Tibial artery (tissue), 4 donors: ENCODE measurements at places on chromosomes 16 and 17.

DNA sequence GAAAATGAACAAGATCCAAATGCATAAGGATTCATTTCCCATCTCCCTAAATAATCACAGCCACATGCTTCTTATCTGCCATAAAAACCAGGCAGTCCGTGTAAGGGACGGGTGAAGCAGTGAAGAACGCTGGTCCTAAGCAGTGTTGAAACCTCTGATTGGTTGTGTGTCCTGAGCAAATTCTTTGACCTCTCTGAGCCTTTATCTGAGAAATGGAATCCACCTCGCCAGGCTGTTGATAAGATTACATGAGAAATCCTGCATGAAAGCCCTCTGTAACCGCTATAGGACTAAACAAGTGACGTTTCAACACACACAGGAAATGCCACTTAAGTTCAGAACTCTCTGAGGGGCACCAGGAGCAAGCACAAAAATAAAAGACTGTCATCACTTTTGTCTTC lies 26.8 kb downstream of the GAS7 start:
- no peak for DNase-seq

DNA sequence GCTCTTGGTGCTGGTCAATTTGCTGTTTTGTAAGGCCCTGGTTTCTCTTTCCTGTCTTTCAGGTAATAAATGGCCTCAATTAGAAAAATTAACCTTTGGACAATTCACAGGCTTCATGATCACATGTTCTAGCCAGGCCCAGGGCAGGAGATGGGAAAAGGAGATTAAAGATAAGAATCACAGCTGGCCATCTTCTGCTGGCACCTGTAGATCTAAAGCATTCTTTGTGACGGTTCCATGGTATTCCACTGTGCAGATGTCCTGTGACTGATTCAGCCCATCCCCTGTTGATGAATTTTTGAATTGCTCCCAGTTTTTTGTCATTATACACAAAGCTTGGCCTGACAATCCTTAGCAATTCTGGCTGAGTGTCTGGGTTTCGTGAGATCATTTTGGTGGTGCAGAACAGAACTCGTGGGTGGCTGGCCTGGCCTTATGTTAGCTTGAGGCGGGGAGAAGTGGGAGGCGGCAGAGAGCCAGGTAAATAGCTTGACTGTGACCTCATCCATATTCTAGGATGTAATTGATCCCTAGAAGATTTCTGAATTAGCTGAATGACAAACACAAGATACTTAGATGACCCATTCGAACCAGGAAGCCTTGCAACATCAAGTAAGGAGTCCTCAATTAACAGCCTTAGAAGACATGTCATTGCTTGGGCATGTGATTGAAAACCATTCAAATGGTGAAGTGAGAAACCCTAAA lies 14.1 kb downstream of the TMC5 start:
- DNase-seq = no peak

- no peak for DNase-seq
Measured at GRCh38 chr17:59800530-59800942, 92.2 kb downstream of the TUBD1 start.

- no peak for DNase-seq
Measured at GRCh38 chr17:67386965-67387551, 10.0 kb downstream of the PITPNC1 start.

GRCh38 chr17:59504821-59505220 lies 60.6 kb upstream of the DHX40 start:
- DNase-seq = no peak

DNA sequence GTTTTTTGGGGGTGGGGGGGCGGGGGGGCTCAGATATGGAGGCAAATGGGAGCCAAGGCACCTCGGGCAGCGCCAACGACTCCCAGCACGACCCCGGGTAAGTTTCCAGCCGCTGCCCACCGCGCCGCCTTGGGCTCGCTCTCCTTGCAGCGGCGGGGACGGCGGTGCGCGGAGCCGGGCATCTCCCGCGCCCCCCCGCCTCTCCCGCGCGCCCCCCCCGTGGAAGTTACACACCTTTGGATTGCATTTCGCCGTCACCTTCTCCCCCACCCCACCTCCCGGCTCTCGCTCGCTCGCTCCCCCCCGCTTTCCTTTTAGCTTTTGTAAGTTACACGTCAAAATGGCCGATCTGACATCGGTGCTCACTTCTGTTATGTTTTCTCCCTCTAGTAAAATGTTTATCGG lies 387 bp downstream of the MSI2 start:
- no peak for DNase-seq

DNA sequence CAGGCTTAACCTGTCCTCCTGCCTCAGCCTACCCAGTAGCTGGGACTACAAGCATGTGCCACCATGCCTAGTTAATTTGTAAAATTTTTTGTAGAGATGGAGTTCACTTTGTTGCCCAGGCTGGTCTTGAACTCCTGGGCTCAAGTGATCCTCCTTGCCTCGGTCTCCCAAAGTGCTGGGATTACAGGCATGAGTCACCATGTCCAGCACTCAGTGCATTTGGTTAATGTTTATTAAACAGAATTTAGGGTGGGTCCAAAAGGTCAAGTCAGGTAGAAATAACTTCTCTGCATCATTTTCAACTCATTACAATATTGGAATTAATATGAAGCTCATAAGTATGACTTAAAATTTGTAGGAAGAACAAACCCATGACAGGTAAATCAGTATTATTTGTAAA lies 55.7 kb downstream of the RHOT1 start:
- no peak for DNase-seq

DNA sequence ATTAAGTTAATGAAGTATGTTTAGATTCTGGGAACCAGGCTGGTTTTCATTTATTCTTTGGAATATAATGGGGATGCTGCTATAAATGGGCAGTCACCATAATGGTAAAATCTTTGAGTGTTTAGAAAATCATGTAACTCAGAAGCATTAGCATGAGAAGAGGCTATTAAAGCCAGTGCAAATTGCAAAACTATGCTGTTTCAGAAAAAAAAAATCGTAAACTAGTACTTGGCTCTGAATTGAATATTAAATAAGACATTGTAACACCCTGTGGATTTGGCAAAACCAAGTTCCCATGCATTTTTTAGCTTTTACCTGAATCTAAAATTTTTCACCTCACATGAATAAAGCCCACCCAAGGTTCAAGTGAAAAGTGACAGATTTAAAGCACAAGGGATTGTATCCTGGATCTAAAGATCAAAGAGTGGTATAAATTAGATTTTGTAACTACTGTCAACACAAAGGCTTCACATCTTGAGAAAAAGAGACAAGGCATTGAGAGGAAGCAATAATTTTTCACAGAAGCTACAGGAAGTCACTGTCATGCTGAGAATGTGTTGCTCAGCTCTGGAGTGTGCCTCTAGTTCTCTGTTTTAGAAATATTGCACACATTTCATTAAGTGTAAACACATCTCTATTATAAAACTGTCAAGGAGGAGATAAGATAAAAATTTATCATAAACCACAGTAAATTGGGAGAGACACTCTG lies 142.2 kb downstream of the ABCA8 start:
- no peak for DNase-seq

- no peak for DNase-seq
Measured at GRCh38 chr17:35390156-35390555, 16.7 kb upstream of the SLFN11 start.

DNA sequence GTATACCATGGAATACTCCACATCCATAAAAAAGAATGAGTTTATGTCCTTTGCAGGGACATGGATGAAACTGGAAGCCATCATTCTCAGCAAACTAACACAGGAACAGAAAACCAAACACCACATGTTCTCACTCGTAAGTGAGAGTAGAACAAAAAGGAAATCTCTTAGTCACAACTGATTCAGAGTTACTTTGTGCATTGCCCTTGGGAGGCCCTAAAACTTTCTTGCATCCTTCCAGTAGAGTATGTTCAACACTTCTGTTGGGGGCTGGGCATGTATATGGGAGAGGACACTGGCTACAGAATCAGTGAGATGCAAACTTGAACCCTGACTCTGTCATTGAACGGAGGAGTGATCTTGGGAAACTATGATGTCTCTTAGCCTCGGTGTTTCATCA lies 147.4 kb upstream of the IRX5 start:
- no peak for DNase-seq

GRCh38 chr16:78876671-78877070 lies 723.9 kb downstream of the MAF start:
- DNase-seq = no peak

DNA sequence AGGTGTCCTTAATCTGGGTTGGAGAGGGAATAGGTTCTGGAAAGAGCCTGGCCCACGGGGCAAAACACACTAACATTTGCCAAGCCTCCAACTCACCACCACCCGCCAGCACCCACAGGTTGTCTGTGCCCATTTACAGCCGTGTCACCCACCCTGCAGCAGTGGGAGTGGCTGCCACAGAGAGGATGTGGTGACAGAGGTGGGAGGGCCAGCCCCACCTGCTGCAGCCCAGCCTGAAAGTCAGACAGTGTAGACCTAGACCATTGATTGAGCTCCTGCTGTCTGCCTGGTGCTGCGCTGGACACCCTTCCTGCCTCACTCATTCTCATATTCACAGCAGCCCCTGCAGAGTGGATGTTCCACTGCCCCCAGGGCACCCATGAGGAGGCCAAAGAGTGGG lies 44.7 kb downstream of the IL21R start:
- no peak for DNase-seq

- no peak for DNase-seq
Measured at GRCh38 chr16:27181019-27181790, 22.1 kb upstream of the KDM8 start.

GRCh38 chr17:35095741-35096140 lies 23.9 kb downstream of the RAD51D start:
- DNase-seq = no peak

DNA sequence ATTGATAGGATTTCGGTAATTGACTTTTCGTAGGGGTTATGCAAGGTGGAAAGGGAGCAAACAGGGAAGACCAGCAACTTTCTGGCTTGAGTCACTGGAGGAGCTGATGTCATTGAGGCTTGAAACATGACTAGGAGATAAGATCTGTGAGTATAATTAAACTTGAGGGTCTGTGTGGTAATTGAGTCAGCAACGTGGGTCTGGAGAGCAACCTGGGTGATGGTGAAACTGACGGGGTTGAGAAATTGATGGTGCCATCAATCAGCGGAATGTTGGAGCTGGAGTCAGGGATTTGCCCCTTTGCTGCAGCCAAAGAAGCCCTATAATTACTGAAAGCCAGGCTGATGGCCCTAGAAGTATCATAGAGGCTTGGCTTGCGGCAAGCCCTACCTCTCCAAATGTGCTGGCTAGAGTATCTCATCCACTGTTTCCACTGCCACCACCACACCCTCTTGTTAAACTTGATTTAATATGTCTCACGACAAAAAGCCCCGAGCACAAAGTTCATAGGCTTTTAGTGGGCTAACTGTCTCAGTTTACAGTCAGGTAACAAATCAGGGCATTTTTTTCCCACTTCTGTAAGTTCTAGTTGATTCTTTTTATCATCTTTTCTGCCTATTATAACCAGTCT lies 186.9 kb upstream of the ELAC2 start:
- no peak for DNase-seq

DNA sequence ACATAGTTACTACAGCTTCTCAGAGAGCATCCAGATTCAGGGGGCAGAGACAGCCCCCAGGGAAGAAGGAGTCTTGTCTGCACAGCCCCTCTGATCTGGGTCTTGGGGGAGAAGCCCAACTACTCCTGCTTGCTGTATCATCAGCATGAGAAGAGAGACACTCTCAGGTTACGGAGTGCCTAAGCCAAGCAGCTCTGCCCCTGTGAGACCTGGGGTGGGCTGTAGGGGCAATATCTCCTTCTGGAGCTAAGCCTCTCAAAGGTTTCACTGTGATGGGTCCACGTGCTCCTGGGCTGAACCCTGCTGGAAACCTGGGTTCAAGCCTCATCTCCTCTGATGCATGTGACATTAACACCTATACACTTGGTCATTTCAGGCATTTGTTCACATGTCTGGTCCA lies 123.2 kb downstream of the CPPED1 start:
- DNase-seq = no peak

- no peak for DNase-seq
Measured at GRCh38 chr16:57720142-57720575, 15.4 kb upstream of the KATNB1 start.

GRCh38 chr17:28929787-28930186 lies 21.5 kb downstream of the PHF12 start:
- DNase-seq = no peak

DNA sequence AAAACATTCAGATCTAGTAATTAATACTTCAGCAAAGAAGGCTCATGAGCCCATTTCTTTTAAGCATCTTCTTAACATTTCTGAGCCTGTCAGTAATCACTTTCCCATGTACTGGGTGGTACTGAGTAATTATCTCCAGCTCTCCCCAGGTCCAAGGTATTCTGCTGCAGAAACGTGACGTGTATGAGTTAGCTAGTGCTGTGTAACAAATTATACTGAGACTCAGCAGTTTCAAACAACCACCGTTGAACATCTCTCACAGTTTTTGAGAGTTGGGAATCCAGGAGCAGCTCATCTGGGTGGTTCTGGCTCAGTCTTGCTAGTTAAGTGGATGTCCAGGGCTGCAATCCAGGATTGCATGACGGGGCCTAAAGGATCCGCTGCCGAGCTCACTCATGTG lies 25.2 kb downstream of the C16orf95 start:
- no peak for DNase-seq

GRCh38 chr17:66652840-66653507 lies 181.9 kb upstream of the CACNG5 start:
- no peak for DNase-seq

DNA sequence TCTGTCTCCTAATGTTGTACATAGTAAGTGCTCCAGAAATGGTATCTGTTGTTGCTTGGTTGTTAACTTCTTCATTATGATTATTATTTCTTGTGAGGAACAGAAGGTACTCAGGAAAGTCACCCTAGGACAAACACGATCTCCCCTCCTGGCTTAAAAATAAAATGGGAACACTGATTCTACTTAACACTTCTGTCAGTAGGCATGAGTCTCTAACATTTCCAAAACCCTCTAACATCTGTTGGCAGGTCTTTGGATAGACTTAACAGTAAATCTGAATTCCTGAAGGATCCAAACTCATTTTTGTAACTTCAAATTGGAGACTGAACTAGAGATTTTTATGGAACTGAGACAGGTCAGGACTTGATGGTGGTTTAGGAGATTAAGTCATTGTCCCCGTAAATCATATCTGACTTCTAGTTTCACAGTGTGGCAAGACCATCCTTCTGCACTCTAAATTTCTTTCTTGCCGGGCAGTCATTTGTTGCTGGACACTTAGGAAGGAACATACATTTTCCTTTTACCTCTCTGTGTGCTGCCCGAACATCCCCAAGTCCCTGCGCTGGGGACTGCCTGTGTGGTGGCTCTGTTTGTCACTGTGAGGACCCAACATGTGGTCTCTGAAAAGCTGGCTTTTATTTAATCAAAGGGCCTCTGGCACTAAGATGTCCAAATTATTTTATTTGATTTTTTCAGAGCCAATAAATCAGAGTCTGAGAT lies 149.9 kb downstream of the NPIPB5 start:
- DNase-seq = no peak

- no peak for DNase-seq
Measured at GRCh38 chr17:66667491-66668030, 167.4 kb upstream of the CACNG5 start.
